DMS79 (cell line): ENCODE measurements at places on chromosomes 13 and 19.

DNA sequence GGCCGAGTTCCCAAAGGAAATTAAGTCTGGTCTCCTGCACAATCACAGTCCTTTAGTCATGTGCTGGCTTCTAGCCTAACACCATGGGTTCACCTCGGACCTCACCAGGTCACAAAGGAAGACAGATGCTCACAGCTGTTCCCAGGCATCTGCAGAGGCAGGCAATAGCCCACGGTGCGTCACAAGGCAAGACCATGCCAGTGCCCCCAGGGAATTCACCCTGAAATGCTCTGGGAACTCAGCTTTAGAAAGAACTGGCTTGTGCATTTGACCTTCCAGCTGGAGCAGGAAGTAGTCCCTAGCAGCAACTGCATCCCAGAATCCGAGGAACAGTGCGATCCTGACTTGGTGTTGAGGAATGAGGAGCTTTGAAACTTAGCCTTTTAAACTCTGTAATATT lies 96.8 kb upstream of the WASF3 start:
- no peak for DNase-seq

DNA sequence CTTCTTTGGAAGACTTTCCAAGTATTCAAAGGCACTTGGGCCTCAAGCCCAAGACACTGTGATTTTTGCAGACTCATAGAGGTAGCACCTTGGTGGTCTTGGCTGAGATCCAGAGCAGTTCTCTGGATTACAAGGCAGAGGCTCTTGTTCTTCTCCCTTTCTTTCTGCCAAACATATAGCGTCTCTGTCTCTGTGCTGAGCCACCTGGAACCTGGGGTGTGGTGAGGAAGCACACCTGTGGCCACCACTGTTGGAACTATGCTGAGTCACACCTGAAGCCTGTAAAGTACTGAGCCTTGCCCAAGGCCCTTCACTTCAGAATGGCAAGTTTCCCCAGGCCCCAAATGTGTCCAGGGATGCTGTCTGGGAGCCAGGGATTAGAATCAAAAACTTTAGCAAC lies 127.5 kb downstream of the FREM2 start:
- no peak for DNase-seq

GRCh38 chr13:48118030-48118429 lies 23.1 kb upstream of the MED4 start:
- DNase-seq = no peak

DNA sequence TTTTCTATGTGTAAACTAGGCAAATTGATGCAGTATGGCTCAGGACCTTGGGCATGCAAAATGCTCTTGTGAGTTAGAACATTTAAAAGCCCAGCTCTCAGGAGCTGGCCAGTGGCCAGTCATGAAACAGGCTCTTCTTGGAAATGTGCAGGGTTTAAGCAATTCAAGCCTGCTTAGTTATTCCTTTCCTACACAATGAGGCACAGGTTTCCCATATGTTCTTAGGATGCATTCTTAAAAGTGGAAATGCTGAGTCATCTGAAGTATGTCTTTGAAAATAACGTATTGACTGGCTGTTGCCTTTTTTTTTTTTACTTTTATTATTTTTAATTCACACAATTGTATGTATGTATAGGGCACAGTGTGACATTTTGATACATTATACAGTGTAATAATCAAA lies 300.7 kb downstream of the SLC7A1 start:
- DNase-seq = no peak

- DNase-seq = no peak
Measured at GRCh38 chr19:30064771-30065494, 122.9 kb downstream of the URI1 start.

DNA sequence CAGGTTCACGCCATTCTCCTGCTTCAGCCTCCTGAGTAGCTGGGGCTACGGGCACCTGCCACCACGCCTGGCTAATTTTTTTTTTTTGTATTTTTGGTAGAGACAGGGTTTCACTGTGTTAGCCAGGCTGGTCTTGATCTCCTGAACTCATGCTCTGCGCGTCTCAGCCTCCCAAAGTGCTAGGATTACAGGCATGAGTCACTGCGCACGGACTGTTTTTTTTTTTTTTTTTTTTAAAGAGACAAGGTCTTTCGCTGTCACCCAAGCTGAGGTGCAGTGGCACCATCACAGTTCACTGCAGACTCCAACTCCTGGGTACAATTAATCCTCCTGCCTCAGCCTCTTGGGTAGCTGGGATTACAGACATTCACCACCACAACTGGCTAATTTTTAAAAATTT lies 8.2 kb upstream of the ADAMTS10 start:
- no peak for DNase-seq

- peak; percentile 19 for DNase-seq
Measured at GRCh38 chr19:50705422-50706019, 14.1 kb downstream of the SHANK1 start.

- no peak for DNase-seq
Measured at GRCh38 chr13:69373747-69374425, 733.7 kb upstream of the ATXN8OS start.

DNA sequence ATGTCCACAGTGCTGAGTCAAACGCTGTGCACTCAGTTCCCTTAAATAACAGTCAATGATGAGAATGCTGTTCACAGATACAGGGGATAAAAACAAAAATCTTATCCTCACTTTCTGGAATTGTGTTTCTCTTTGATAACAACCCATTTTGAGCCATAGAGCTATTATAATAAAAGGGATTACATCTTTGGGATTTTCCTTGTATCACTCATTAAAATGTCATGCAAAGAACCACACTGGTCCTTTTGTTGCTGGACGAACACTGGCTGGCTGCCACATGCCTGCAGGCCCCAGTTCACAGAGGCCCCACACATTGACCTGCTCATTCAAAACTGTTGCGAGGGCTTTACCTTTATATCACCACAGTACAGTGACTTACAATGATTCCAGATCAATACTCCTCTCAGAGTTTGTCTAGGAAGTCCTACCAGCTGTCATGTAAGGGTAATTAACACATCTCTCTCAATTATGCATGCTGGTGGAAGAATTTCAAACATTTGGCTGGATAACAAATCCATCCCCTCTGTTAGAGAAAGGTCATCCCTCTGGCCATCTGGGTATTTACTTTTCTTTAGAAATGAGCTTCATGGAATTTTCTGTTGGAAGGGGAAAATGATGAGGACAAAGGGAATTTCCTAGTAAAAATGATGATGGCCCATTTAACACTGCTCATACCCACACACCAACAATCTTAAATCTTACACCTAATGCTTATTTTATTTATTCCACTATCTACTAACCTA lies 85.9 kb downstream of the MBNL2 start:
- DNase-seq = no peak

GRCh38 chr19:15037586-15037985 lies 11.7 kb upstream of the CASP14 start:
- no peak for DNase-seq

DNA sequence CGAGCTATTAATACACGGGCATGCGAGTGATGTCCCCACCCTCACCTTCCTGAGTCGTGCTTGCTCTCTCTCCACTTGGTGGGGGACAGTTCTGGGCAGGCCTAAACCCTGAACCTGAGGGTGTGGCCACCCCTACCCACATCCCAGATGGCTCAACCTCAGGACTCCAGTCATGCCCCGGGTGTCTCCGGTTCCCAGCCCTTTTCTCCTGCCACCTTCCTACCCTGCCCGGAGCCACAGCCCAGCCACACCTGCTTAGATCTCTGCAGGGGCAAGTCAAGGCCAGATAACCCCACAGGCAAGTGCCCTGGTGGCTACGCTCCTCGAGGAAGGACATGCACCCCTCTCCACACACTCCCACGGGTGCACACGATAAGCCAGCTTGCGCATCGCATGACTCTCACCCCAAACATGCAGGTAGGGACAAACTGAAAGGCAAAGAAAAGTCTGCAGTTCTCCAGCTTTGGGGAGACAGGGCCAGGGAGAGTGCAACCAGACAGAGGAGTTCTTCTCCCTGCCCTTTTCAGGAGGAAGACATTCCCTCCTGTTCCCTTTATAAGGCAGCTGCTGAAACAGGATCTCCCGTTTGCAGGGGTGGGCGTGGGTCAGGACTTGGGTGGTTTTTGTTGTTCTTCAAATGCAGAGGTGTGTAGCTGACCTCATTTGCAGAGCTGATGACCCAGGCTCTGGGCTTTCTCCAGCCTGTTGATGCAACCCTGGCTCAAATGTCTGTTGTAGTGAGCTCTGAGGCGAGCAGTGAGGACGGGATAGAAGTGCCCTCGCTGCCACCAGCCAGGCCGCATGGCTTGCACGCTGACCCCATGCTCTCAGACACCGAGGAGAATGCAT lies 88.6 kb downstream of the DPF1 start:
- no peak for DNase-seq

DNA sequence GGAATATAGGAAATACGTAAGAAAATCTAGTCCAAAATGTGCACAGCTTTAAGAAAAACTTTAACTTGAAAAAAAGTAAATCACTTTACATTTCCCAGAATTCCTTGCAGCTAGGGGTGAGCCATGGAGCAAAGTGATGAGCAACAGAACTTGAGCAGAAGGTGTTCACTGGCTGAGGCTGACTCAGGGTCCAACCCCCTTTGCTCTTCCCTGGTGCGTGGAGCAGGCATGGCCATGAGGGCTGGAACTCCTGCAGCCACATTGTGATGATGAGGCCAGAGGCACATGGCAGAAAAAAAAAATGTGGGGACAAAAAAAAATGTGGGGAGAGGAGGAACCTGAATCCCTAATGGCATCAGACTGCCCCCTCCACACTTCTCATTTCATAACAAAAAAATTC lies 9.9 kb upstream of the PLA2G4C start:
- DNase-seq = no peak

- peak; percentile 27 for DNase-seq
Measured at GRCh38 chr13:44575741-44576350, at the start of gene TSC22D1. Gene TSC22D1, minus strand, starts transcription at chr13:44576330. Its CDS starts 256 bp downstream, at chr13:44576074.
